ENCODE measurements at places on chromosomes 3 and 15.

DNA sequence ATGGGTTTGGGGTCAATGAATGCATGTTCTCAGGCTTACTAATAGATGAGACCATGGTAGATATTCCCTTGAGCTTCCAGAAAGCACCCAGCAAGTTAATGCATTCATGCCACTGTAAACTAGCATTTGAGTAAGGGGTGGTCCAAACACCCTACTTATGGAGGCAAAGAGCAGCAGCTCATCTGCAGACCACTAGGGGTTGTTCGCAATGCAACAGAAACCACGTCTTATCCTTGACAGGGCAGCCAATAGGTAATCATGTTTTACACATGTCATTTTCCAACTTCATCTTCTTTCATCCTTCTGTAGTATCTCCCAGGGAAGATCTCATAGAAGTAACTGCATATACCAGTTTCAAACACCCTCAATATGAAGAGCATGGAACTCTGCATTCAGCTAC lies 330.2 kb downstream of the RORA start:
- no peak for DNase-seq

DNA sequence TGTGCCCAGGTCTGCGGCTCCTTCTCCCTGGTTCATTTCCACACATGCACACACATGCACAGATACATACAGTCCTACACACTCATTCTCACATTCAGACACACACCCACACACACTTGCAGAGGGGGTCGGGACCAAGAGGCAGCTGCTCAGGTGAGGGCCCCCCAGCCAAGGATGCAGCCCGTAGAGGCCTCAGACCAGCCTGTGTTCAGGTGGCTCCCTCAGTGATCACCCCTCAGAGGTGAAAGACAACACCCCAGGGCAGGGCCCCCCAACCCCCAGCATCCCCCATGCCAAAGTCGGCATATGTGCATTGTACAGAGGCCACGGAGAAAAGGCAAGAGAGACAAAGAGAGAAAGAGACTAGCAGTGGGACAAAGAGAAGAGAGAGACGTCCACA lies 5.9 kb upstream of the CORO2B start:
- DNase-seq, result no peak

GRCh38 chr3:2262204-2262603 lies 163.5 kb downstream of the CNTN4 start:
- no peak for DNase-seq

- no peak for DNase-seq
Measured at GRCh38 chr15:45372041-45372995, 6.0 kb downstream of the GATM start.

GRCh38 chr3:4543110-4543509 lies 50.0 kb downstream of the ITPR1 start:
- no peak for DNase-seq

All from activated CD4-positive, alpha-beta T cell treated with anti-CD3 and anti-CD28 coated beads, Interleukin-2, Interleukin-6, amounts not matched to agents 100 ng/mL and 50 ng/mL, durations not matched to agents 16 hours and 8 hours (primary cell).